ENCODE measurements at places on chromosomes 5 and 9.

GRCh38 chr5:119286511-119287488, 69.0 kb upstream of the TNFAIP8 start:
- no peak for DNase-seq

DNA sequence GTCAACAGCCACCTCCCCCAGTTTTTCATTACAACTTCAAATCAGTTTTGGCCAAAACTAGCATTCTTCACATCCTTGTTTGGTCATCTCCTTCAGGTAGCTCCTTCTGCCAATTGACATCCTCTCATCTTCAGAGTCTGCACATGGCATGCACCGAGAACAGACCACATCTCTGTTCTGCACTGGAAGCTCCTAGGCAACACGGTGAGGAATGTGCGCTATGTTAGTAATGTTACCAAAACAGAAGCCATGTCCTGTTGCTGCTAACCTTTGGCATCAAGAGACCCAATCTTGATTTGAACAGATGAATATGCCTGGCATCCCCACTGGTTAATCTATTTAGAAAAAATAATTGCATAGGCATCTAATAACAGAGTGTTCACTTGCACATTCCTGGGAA, 5.1 kb upstream of the HK3 start:
- no peak for DNase-seq

DNA sequence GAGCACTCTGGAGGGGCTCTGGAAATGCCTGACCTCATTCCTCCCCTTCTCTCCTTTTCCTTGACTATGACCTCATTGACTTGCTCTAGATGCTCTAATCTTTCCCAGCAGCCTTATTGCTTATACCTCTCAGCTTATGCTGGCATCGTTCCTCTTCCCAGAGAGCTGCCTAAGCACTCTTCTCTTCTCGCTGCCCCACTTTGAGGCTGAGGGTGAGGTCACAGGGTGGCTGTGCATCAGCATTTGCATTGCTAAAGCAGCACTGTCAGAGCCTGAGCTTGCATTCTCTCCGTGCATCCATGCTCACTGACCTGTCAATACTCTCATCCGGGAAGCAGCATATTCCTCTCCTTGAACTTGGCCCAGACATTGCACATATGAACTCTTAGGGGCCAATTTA, 96.4 kb upstream of the NTRK2 start:
- DNase-seq, result no peak

- DNase-seq, result no peak
These were observed 6.0 kb downstream of the PDGFRB start for GRCh38 chr5:150149618-150150017.

GRCh38 chr9:99030092-99030511, 74.8 kb upstream of the TGFBR1 start:
- DNase-seq, result no peak

GRCh38 chr9:113837334-113837733, 38.8 kb upstream of the ZNF618 start:
- DNase-seq, result no peak

DNA sequence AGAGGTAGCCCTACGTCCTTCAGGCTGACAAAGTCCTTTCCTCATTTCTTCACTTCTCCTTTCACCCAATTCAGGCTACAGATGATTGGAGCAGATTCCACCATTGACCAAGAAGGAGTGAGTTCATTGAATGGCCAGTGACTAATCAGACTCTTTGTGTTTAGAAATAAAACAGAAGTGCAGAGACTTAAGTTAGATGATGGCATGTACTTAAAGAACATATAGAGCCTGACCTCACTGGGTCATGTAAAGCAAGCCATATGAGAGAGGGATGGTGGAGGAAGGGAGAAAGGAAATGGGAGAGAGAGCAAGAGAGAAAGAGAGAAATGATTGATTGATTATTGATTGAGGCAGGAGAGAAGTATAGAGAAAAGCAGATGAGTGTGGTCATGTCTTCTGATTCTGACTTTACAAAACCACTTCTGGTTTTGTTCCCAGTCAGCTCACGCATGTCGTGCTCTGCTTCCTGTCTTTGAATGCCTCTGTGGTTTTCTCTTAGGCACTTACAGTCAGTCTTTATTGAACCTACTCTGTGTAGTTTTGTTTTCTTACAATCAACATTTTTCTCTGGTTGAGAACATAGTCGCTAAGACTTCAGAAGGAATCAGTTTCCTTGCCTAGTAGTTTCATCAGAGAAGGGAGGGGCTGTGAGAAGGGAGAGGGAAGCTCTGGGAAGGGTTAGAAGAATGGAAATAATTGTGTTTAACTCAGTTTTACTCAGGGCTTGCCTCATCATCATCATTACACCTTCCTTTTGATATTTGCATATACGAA, 149.2 kb upstream of the KLF9 start:
- no peak for DNase-seq

DNA sequence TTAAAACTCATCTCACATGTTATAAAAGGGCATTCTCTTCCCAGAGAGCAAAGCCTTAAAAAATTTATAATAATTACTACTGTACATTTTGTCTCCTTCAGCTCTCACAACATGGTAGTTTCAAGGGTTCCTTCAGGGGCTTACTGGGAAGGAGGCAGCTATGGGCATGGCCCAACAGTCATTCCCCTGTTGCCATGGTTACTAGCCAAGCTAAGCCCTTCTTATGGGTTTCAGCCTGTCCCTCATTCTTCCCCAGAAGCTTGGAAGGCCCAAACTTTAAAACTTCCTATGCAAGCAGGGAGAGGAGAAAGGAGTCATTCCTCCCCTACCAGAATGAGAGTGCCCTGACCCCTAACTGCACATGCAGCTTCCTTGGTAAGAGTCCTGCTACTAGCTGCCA, 82.2 kb upstream of the CNTLN start:
- DNase-seq, result no peak

DNA sequence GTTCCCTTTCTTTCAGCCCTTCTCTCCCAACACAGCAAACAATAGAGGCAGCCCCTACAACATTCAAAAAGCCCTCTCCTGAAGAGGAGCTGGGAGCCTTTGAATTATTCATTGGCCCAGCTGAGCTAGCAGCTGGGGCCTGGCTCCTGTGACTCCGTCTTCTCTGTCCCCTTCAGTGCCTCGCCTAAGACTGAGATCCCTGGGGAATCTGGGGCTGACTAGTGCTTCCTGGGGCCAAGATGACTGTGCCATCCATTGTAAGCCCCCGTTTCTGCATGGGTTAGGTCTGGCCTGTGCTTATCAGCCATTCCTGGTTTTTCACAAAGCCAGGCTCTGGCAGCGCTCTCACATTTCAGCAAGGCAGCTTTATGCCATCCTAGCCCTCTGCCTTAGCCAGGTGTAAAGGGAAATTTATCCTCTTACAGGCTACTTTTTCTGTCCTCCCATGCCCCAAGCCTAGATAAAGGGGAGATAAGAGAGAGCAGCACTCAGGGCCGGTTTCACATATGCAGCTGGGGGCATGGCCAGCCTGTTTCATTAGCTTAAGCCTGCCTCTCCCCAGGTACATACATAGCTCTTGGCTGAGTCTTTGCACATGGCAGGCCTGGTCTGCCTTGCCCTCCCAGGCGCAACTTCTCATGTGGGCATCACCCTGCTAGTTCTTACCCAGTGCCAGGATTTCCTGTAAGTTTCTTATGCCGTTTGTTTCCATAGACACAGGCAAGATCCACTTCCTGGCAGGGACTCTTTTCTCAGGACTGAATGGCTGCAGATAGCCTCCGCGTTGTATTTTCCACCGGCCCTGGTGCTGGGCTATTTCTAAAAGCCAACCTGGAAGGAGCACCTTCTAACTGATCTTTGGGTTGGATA, 15.8 kb downstream of the PTPA start:
- DNase-seq, result peak; percentile 62

GRCh38 chr5:169070413-169070812, 230.5 kb downstream of the SLIT3 start:
- DNase-seq, result no peak

DNA sequence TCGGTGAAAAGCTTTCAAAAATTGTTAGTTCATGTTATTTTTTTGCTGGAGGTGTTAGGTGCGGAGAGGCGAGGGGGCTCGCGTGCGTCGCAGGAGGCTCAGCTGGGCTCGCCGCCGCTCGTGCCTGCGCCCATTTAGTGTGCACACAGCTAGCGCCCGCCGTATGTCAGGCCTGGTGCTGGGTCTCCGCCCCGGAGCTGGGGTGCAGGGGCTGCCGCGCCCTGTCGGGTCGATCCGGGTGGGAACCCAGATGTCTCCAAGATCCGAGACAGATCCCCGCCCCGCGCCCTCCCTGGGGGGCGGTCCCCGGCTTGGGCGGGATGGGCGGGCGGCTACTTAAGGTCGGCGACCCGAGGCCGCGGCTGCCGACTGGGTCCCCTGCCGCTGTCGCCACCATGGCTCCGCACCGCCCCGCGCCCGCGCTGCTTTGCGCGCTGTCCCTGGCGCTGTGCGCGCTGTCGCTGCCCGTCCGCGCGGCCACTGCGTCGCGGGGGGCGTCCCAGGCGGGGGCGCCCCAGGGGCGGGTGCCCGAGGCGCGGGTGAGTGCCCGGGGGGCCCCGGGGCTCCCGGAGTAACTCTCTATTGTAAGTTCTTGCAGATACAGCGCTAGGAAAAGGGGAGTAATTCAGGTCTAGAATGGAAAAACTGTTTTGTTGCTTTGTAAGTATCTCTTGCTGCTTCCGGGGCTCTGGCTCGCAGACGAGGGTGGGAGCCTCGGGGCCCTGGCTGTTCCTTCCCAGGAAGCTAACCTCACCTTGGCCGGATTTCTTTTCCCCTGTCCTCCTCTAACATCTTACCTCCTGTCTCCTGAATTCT, 31.7 kb downstream of the GSN start:
- DNase-seq, result peak; percentile 41

- DNase-seq, result no peak
These were observed 80.7 kb upstream of the TNFAIP8 start for GRCh38 chr5:119275146-119275545.

GRCh38 chr5:74866596-74867162, 492 bp upstream of the FAM169A start:
- DNase-seq, result no peak

DNA sequence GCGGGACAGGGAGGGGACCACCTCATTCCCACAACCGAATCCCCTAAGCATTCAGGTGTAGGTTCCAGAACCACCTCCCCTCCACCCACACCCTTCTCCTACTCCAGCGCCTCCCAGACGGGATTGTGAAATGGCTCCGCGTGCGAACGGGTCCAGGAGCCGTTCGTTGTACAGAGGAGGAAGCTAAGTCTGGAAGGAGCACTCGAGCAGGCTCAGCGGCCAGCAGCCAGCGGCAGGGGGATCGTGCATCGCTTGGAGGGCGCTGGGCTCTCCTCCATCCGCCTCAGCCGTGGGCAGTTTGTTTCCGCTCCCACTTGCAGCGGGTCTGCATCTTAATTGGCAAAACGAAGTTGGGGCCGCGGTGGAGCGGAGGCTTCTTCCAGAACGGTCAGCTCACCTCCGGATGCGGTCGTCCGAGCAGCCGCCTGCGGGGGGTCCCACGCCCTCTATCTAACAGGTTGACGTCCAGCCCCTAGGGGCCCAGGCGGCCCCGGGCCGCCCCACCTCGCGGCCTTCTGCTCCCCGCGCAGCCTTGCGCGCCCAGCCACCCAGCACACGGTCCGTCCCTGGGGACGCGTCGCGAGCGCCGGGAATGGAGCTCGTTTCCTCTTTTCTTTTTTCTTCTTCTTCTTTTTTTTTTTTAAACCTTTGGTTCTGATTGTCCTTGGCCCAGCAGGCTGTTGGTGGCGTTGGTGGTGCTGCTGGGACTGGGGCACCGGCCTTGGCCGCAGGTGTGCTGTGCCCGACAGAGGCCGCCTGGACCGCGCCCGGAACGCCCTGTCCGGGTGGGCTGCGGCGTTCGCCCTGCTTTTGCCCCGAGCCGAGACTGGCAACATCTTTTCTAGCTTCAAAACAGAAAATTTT, 3.9 kb upstream of the BARX1 start:
- peak; percentile 7 for DNase-seq

DNA sequence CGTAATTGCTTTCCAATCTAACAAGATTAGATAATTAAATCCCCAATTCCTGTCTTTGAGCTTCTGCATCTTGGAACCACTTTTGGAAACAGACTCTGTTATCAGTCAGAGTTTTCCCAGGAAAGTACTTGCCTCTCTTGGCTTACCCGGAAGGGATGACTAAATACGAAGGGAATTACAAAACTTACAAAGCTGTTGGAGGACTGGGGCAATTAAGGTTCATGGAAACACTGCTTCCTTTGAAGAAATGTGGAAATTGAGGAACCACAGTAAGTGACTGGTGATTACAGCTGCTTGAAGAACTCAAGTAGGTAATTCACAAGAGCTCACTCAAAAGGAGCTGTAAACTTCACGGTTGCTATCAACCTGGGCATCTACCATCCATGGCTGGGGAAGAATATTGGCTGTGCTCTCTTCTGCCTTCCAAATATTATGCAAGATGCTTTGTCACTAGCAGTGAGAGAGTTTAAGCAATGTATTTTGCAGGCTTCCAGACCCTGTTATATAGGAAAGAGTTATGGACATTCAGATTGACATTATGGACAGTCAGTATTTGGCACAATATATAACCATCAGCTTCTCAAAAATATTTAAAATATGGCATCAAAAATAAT, 104.6 kb upstream of the MAN2A1 start:
- DNase-seq, result peak; percentile 20

GRCh38 chr9:86407022-86407421, 52.8 kb upstream of the TUT7 start:
- no peak for DNase-seq

DNA sequence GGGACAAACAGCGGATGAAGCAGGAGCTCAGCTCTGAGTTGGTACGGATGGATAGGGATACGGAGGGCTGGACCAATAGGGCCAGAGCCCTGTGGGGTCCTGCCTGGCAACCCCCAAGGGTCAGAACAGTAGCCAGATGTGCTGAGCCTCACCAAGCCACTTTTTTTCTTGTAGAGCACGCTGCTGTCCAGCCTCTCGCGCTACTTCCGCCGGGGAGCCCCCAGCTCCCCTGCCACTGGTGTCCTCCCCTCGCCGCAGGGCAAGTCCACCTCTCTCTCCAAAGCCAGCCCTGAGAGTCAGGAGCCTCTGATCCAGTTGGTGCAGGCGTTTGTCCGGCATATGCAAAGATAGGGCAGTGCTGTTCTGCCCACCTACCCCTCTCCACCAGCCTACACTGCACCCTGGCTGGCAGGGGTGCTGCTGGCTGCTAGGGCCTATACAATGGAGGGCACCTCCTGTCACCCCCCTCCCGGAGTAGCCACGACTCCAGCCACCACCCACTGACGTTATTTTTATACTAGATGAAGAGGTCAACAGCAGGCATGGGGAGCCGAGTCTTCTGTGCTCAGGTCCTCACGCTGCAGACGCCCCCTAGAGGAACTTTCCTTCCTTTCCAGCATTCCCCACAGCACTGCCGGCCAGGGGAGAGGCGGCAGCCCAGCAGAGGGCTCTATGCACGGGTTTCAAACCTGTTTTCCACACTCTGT, 21.6 kb downstream of the SH3GLB2 start:
- peak; percentile 70 for DNase-seq

GRCh38 chr5:140345919-140346347, 470 bp downstream of the HBEGF start:
- peak; percentile 80 for DNase-seq

Measured in endothelial cell of umbilical vein (primary cell).